Neural cell (in vitro differentiated cells): ENCODE measurements at places on chromosomes 7 and 10. TPM values are rescaled to one million over a fixed set of nuclear protein-coding genes. Genes with fewer than 3 reads are reported as not detected.

NOLC1 gene
- polyA plus RNA-seq, result 33.4 and 36.0 TPM in 2 replicates

PTPRN2 gene
- polyA plus RNA-seq, result 31.0 and 45.5 TPM in 2 replicates

LYZL2 gene
- polyA plus RNA-seq, result not detected in 2 replicates

AQP1 gene
- polyA plus RNA-seq, result 0.72 and 3.2 TPM in 2 replicates

ACBD7 gene
- 3.3 and 7.8 TPM in 2 replicates for polyA plus RNA-seq

MYOZ1 gene
- polyA plus RNA-seq, result 0.61 TPM in 1 of 2 replicates, not detected in the other

ADRB1 gene
- polyA plus RNA-seq, result not detected in 2 replicates
